ENCODE measurements at places on chromosomes 4 and X.

- DNase-seq, result no peak
Measured at GRCh38 chr4:8217246-8217511, 18.1 kb downstream of the SH3TC1 start.

DNA sequence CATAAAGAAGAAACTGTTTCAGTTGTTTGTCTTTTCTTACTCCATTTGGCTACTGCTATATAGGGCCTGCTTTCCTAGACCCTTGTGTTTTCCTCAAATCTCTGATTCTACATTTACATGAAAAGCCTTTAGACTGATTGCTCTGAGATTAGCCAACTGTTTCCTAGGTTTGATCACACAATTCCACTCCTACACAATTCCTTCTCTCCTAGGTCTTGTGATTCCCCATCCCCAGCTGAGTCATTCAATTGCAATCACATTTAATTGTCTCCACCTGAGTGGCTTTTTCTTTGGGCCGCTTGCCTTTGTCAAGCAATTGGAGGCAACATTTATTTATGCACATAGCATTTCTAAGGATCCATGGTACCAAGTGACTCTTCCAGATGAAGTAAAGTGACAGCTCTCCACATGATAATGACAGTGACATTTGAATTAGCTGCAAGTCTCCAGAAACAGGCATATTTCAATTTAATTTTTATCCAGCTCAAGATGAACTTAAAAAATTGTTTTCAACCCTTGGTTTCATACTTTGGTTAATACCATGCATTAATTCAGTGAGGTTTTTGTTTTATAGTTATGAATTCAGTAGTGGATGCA, 35.8 kb downstream of the ATXN3L start:
- DNase-seq, result no peak

- DNase-seq, result no peak
Measured at GRCh38 chr4:1022739-1023066, 11.3 kb downstream of the FGFRL1 start.

DNA sequence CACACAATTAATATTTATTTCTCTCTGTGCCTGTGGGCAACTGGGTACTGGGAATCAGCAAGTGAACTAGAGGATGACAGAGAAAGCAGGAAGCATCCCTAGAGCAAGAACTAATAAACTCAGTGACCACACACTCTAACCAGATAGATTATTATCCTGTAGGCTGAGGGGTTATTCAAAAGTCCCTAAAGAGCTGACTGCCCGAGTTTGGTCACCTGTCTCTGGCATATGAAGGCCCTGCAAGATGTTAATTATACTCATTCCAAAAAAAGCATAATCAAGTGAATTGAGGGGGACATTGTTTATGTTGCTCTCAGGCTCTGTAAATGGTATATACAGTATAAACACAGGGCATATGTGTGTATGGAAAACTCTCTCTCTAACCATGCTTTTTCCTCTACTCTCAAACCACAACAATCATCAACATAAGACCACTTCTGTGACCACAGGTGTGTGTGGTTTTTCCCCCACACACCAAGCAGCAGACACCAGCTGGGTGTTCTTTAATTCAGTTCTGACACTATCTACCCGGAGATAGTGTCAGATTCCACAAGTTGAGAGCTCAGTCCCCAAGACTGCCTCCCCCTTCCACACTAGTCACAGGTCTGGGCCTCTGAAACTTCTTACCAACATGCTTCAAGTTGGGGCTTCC, 6.2 kb upstream of the HPSE start:
- DNase-seq, result peak; percentile 14

DNA sequence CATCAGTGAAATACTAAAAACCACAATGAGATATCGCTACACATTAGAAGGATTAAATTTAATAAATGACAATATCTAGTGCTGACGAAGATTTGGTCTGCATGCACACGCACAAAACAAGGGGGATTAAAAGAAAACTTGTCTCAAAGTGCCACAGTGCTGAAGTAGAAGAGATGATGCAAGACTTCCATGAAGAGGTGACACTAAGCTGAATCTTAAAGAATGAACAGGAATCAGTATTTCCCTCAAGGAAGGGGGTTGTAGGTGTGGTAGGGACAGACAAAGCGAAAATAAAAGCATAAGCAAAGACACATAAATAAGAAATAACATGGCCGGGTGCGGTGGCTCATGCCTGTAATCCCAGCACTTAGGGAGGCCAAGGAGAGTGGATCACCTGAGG, 33.5 kb downstream of the CNOT6L start:
- DNase-seq, result no peak

GRCh38 chr4:19819737-19820136, 432.0 kb upstream of the SLIT2 start:
- no peak for DNase-seq

GRCh38 chr4:105415281-105415744, 58.5 kb downstream of the PPA2 start:
- DNase-seq, result no peak

DNA sequence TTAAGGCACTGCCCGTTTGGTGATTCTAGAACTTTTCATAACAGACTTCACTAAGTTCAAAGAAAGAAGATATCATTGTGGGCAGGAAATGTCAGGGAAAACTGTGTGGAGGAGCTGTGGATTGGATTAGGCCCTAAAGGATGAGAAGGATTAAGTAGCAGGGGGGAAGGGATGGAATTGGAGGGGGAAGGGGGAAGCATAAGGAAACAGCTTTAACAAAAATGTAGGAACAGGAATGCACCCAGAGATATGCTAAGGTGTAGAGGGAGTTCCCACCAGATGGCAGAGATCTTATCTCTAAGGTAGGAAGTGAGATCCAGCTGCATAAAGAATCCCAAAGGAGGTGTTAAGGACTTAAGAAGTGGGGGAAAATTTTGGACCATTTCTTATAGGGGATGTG, 114.5 kb downstream of the LARP7 start:
- no peak for DNase-seq

GRCh38 chr4:148044912-148045352, 313.0 kb downstream of the ARHGAP10 start:
- DNase-seq, result peak; percentile 41

DNA sequence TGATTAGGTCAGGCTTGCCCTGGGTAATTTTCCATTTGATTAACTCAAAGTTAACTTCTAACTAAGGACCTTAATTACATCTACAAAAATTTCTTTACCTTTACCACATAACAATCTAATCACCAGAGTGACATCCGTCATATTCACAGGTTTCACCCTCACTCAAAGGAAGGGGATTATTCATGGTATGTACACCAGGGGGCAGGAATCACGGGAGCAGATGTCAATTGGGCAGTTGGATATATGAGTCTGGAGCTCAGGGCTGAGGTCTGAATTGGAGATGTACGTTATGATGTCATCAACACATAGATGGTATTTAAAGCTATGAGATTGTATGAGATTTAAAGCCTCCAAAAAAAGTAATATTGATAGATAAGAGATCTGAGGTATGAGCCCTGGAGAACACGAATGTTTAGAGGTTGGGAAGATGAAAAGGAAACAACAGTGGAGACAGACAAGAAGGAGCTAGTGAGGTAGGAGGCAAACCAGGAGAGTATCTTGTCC, 52.9 kb downstream of the PGRMC1 start:
- no peak for DNase-seq

DNA sequence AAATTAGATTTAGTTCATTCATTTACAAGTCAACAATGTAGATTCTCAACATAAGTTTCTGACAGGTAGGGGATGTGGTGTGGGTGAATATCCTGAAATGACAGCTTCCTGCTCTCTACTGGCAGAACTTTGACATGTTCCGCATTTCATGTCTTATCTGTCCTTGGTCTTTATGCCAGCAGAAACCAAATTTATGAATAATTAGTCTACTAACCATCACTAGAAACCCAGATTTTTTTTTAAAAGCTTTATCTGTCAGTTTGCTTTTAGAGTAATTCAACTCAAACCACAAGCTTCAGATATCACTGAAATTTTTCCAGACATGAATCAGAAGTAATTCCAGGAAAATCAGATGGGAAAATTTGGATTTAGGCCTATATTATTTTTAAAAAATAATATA, 17.9 kb downstream of the COQ2 start:
- peak; percentile 32 for DNase-seq

GRCh38 chr4:185142564-185142911, 528 bp upstream of the SLC25A4 start:
- DNase-seq, result no peak

DNA sequence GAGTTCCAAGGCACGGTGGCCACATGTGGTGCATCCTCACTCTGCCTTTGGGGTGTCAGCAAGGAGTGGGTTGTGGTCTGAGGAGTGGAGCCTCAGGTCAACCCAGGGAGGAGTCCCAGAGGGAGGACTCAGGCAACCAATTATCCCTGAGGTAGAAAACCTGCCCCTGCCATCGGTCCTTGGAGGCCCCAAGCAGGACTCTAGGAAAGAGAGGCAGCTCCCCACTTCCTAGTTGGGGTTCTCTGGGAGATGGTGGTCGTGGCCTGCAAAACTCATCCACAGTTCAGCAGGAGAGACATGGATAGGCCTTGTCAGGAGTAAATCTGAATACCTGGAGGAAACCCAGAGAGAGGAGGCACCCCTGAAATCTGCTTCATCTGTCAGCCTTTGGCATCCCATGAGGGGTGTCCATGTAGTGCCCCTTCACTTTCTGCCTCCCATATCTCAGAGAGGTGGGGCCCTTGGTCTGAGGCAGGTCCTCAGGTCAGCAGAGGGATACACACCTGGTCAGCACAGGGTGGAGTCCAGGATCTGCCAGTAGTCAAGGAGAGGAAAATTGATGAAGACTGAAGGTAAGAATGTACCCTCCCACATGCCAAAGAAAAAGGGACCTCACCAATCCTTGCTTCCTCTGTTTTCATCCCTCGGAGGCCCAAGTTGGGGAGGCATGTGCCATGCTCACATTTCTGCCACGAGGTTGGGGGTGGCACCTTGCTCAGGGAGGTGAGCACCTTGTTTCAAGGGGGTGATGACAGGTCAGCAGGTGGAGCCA, 1.6 kb downstream of the MAGEA11 start:
- DNase-seq, result no peak

DNA sequence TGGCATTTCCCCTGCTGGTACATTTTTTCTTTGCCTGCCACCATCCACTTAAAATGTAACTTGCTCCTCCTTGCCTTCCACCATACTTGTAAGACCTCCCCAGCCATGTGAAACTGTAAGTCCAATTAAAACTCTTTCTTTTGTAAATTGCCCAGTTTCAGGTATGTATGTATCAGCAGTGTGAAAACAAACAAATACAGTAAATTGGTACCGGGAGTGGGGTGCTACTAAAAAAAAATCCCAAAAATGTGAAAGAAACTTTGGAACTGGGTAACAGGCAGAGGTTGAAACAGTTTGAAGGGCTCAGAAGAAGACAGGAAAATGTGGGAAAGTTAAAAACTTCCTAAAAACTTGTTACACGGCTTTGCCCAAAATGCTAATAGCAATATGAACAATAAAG, 16.3 kb downstream of the ARHGEF9 start:
- DNase-seq, result no peak

DNA sequence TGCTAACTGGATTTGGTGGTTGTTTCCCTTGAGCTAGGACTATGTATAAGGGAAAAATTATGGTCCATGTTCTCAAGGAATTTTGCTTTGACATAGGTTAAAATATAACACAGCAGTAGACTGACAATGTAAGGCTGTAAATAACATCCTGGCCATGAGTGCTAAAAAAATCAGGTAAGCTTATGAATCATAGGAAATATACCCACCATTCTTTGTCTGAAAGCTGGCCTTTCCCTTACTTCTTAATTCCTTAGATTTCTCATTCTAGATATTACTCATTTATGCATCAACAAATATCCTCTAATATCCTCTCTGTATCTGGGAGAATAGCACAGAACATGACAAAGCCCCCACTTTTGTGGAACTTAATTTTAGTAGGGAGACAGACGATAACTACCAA, 6.8 kb upstream of the CHRNA9 start:
- DNase-seq, result no peak

All from CD4-positive, alpha-beta T cell treated with Interferon alpha-2 for 1 hour (primary cell).